ENCODE measurements at places on chromosomes 1 and 21.
A peak's percentile ranks its signal among the peaks of the same experiment; 100 is the strongest.

DNA sequence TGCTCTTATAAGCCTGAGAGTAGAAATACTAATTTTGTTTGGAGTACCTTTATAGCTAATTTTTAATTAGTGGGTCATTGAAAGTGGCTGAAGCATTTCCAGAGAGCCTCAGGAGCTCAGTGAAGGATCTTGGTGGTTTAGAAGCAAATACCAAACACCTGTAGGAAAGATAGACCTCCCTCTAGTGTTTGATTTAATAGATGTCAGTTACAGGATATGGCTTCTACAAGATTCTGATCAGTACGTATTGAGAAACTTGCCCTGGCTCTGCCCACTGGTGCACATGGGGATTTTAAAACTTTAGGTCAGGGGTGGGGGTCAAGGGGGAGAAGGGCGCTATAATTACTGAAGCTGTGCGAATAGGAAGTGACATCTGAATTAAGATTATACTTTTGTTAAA lies 122.2 kb downstream of the POU2F1 start:
- DNase-seq, result no peak

- no peak for DNase-seq
Observed at GRCh38 chr1:25120281-25120680, 112.0 kb downstream of the SYF2 start.

DNA sequence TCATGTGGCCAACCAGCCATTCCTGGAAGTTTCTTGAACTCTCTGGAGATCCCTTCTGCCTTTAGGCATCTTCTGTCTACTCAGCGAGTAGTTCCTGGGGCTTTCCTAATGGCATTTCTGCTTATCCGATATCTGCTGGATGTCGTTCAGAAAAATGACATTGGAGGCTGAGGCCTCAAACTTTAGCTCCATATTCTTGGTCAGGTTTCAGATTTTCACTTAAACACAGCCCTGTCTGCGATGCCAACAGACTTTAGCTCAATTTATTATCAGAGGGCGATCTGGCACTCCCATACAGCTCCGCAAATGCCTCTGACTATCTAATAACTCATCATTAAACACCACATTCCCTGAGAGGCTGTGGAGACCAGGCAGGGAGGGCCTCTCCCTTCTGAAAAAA lies 46.3 kb upstream of the ETS2 start:
- no peak for DNase-seq

GRCh38 chr1:56864430-56864829 lies 9.8 kb downstream of the C8A start:
- no peak for DNase-seq

- DNase-seq, result no peak
Observed at GRCh38 chr1:162206749-162207635, 137.5 kb downstream of the NOS1AP start.

- peak; percentile 24 for DNase-seq
Observed at GRCh38 chr1:204746838-204747442, 61.4 kb upstream of the LRRN2 start.

GRCh38 chr1:203044546-203045250 lies 18.4 kb downstream of the PPFIA4 start:
- no peak for DNase-seq

DNA sequence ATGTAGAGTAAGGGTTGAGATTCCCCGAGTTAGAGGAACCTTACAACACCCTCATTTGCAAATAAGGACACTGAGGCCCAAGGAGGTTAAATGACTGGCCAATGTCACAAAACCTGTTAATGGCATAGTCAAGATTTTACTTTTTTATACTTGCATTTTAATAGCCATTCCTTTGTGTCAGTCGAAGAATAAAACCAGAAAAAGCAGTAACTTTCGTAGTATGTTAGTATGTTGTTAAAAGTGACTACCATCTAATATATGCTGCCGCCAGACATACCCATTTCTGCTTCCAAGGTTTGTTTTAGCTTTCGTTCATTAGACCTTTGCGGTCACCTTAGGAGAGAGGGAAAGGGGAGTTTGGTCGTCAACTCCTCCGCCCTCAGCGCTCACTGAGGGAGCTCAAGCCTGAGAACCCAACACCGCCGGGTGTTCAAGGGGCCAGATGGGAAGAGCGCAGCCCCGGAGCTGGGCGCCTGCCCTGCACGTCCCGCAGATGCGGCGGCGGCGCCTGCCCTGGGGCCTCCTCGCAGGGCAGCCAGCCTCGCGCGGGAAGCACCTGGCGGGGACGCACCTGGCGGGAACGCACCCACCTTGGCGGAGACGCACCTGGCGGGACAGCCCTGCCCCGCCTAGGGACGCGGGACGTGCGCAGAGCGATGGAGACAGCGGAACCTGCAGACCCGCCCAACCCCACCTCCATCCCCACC lies 466 bp downstream of the VPS26C start:
- DNase-seq, result no peak

GRCh38 chr1:22208973-22209378 lies 66.1 kb upstream of the WNT4 start:
- DNase-seq, result no peak

GRCh38 chr1:207230441-207230840 lies 91.0 kb upstream of the CD55 start:
- DNase-seq, result no peak

DNA sequence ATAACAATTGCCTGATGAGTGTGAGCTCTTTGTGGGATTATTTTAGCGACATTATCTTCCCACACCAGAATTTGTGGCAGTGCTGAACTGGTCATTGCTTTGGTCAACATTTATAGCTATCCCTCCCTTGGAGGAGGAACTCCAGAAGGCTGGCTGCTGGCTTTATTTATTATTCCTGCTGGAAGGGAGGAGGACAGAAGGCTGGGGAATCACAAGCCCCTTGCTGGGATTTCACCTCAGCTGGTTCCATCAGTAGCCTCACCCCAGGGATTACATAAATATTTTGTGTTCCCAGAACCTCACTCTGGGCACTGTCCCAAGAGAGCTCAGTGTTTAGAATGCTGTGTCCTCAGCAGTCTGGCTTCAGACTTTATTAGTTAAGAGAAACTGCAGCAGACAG lies 102.8 kb upstream of the C1orf21 start:
- no peak for DNase-seq

- DNase-seq, result no peak
Observed at GRCh38 chr1:62386351-62387121, 50.3 kb upstream of the USP1 start.

- no peak for DNase-seq
Observed at GRCh38 chr1:162475539-162476185, 22.0 kb upstream of the UHMK1 start.

DNA sequence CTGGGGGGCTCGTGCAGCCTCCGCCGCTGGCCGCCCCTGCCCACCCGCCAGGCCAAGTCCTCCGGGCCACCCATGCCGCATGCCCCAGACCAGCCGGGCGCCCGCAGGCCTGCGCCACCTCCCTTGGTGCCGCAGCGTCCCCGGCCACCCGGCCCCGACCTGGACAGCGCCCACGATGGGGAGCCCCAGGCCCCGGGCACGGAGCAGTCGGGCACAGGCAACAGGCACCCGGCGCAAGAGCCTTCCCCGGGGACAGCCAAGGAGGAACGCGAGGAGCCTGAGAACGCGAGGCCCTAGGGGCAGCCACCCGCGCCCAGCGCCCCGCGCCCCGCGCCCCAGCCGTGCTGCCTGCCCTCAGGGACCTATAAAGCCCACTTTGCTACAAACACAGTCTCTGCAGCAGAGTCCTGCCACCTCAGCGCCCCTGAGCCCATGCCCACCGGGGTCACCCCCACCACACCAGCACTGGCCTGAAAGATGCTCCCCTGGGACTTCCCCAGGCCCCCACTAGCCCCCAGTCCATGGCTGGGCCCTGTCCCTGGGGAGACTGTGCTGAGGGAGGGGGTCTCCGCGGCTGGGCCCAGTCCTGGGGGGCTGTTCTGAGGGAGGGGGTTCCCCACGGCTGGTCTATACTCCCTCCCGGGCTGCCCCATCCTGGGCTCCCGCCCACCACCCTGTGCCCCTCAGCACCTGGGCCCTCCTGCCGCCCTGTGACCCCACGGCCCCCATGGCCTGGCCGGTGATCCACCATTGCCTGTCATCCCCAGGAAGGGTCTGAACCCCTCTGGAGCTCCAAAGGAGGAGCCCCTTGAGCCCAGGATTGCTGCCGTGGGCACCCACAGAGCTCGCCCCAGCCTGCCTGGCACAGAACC lies 8.6 kb downstream of the TNFRSF18 start:
- DNase-seq, result no peak

DNA sequence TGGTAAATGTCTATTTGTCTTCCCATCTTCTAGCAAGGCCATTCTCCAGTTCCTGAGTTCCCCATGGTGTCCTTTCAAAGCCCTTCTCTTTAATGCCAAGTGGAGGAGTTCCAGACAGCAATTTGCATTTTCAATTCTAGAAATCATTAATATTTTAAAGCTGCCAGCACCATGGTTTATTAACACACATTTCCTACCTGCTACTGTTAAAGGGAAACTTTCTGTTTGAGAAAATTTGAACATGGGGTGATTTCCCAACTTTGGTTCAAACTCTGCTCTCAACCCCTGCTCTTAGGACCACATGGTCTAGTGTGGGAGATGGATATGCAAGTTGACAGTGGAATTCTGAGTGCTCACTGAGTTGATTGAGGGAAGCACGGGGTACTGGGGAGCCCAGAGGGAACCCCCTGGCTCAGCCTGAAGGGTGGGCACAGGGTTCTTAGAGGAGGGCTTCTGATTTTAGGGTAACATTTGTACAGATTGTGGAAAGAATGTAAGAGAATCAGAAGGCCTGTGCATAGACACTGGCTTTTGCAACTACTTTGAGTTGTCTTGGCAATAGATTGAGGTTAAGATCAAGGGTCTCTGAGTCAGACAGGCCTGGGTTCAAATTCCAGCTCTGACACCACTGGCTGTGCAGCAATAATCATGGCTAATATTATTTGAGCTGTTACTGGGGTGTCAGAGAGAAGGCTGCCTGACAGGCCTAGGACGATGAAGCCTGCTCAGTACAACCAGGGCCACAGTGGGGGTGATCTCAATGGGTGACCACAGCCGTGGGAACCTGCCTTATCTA lies 97.8 kb downstream of the BEND5 start:
- no peak for DNase-seq

DNA sequence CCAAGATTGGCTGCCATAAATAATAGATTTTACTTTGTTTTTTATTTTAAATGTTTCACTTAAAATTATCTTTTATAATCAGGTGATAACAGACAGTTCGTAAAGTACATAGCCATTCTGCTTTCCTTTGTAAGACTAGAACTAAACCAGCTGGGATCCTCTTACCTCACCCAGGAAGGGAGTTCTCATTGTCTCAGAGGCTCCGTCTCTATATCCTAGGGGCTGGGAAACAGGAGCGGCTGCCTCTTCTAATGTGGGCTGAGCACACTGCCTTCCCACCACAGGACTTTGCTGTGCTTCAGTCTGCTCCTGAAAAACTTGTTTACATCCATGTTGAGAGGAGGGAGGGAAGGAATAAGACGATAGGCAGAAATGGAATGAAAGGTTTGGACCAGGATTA lies 45.6 kb upstream of the PGD start:
- DNase-seq, result no peak

GRCh38 chr1:216984536-216984935 lies 261.3 kb upstream of the ESRRG start:
- DNase-seq, result no peak

DNA sequence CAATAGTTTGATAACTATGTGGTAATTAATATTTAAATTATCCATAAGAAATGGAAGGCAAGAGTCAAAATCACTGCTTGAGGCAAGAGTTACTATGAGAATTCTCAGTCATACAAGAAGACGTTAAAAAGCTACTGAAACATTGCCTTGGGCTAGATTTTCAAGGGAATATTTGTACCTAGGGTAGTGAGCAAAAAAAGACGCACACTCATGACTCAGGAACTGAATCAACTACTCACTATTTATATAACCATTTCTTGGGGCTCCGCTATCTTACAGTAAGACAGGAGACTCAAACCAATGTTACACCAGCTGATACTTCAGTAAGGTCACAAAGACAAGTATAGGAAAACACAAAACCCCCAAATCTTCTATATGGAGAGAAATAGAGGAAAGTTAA lies 151.5 kb upstream of the RNPC3 start:
- no peak for DNase-seq

DNA sequence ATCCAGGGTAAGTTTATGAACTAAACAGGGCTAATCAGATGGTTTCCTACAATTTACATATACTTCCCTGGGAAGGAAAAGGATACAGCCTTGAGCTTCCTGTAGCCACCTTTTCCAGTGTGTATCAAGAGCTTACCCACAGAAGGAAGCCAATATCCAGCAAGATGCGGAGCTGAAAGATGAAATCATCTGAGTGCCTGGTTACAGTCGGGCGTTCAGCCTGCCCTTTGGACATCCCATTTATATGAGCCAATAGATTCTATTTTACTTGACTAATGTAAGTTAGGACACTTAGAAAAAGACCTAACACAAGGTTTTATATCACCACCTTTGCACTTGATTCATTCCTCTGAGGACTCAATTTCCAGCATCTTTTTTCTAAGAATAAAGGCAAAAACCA lies 108.2 kb downstream of the UCHL5 start:
- no peak for DNase-seq

DNA sequence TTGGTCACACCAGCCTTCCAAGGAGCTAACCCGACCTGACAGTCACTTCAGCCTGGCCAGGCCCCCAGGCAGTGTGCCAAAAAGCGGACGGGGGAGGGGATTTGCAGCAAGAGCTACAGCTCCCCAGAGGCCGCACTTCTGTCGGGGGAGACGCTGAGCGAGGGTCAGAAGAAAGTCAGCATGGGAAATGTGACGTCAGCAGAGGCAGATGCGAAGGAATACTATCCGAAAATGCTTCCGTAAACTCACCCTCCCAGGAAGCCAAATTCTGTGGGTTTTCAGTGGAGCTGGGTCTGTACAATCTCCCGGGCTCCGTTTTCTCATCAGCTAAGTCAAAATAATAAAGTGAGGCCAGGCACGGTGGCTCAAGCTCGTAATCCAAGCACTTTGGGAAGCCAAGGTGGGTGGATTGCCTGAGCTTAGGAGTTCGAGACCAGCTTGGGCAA lies 28.5 kb upstream of the ECE1 start:
- no peak for DNase-seq

DNA sequence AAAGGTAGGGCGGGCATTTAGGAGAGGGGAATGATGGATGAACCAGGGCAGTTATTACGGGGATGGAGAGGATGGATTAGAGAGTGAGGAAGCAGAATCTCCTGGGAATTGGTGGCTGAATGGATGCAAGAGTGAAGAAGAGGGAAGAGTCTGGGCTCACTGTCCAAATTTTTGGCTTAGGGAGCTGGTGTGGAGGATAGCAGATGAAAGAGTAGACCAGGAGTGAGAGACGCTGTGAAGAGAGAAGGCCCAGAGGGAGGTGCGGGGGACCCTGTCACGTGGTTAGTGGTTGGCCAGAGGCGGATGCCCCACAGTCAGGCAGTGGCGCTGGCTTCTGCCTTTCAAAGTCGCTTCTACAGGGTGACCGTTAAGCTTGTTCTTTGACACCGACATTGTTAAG lies 78.4 kb downstream of the PEX14 start:
- DNase-seq, result no peak

GRCh38 chr1:30686236-30686935 lies 37.0 kb downstream of the MATN1 start:
- DNase-seq, result no peak
